ENCODE measurements at places on chromosomes 5 and 9.

GRCh38 chr9:87013490-87013889 lies 66.2 kb upstream of the GAS1 start:
- DNase-seq: no peak

DNA sequence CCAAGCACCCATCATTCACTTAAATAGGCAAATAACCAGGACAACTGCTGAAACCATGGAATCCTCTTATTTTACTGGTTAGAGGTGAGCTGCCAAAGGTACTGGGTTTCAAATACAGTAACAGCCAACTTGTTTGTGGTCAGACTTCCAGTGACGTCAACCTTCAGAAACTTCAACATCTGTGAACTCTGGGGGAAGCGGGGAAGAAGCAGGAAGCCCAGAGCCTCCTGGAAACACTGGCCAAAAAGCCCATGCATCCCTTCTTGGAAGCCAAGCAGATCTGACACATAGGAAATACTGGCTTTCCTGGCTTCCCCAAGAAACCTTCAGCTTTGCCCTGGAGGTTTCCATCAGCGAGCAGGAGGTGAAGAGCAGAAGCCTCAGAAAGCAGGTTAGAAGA lies 4.9 kb upstream of the FRRS1L start:
- no peak for DNase-seq

DNA sequence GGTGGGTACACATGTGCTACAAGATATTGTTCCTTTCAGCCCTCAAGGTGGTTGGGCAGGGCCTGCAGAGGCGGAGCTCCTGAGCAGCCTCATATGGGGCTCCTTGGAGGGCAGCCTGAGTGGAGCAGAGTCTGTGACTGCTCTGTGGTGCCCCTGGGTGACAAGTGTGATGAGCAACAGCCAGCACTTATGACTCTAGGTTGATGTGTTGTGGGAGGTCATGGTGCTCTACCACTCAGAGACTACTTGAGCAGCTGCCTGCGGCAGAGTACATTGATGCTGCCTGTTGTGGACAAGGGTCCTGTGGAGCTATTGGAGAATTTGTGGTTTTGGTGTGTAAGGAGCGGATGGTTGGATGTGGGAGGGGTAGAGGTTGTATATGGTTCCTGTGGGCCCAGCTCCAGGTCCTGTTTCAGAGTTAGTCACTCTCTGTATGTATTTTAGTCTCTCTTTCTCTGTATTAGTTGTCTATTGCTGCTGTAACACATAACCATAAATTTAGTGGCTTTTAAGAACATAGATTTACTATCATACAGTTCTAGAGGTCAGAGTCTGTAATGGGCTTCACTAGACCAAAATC lies 141.3 kb downstream of the SREK1 start:
- no peak for DNase-seq

GRCh38 chr9:115649991-115650472 lies 503.6 kb upstream of the PAPPA start:
- no peak for DNase-seq

DNA sequence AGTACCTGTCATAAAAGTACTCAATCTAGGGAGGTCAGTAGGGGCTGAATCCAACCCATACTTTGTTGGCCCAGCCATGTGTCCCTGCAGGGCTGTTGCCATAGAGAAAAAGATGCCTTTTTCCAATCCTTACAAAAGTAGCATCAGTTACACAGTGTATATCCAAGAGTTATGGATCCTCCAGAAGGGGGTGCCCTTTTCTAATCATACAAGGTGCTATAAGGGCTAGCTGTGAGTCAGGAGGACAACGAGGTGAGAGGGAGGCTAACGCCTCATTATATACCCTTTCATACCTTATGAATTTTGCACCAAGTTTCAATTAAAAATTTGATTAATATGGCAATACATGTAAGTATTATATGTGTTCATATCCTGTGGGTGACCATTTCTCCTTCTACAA lies 4.8 kb downstream of the KIAA0825 start:
- DNase-seq: no peak

DNA sequence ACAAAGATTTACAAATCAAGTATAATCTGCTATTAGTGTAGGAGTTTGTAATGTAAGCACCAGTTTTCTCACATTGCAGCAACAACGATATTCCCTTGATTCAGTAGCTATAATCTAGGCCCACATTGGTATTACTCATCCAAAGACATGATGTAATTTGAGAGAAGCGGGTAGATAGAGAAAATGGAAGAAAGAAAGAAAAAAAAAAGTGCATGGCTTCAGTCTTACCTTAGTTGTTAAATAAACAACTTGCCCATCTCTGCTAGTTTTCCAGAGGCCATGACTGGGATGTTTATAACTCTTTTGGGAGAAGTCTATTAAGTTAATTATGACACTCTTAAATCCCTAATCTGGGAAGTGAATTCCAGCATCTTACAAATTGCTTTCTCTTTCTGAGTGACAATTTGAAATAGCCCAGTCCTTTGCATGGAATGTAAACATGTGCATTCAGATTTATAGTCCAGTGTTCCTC lies 2.8 kb downstream of the MELK start:
- DNase-seq: no peak

DNA sequence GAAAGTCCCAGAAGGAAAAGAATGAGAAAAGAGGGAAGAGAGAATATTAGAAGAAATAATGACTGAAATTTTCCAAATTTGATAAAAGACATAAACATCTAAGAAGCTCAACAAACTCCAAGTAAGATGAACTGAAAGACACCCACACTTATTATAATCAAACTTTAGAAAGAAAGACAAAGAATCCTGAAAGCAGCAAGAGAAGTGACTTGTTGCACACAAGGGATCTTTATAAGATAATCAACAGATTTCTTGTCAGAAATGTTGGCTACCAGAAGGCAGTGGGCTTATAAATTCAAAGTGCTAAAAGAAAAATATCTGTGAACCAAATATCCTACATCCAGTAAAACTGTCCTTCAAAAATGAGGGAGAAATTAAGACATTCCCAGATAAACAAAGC lies 49.0 kb upstream of the FNIP1 start:
- no peak for DNase-seq

DNA sequence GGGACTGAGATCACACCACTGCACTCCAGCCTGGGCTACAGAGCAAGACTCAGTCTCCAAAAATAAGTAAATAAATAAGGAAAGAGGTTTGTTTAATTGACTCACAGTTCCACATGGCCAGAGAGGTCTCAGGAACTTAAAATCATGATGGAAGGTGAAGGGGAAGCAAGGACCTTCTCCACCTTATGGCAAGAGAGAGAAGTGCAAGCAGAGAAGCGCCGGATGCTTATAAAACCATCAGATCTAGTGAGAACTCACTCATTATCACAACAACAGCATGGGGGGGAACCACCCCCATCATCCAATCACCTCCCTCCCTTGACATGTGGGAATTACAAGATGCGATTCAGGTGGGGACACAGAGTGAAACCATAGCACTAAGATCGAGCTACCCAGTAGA lies 22.8 kb upstream of the RGMB start:
- DNase-seq: no peak

GRCh38 chr5:147989239-147989638 lies 74.5 kb upstream of the SPINK5 start:
- no peak for DNase-seq

DNA sequence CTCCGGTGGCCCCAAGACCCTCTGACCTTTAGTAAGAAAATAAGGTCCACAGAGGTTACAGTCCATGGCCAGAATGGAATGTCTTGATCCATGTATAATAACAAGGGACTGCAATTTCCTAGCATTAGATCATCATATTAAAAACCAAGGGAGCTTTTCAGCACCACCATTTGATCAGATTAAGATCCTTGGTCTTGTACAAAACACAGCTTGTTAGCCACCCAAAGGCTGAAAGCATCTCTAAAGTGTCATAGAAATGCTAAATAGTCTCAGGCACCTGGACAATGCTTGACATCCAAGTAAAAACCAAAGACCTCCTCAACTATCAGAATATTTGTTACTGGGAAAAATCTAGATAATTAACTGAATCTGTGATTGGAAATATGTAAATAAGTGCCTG lies 50.3 kb upstream of the VPS13A start:
- DNase-seq: no peak

GRCh38 chr5:65062469-65063083 lies 293.8 kb downstream of the CWC27 start:
- no peak for DNase-seq

DNA sequence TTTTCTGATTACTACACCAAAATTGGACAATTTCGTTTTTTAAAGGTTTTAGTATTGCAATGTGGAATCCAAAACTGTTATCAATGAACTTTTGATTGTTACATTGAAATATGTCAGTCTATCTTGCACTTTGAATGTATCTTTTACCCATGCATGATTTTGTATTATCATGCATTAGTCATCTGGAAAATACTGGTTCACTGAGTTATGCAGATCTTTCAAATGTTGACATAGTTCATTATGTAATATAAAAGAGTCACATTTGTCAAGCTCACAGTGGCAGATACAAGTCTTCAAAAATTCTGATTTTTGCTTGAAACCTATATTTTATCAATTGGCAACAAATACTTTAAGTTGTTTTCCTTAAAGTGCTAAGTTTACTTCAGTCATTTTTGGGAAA lies 85.2 kb downstream of the NR3C1 start:
- DNase-seq: no peak

Measured in activated CD8-positive, alpha-beta memory T cell treated with anti-CD3 and anti-CD28 coated beads for 1 hour (primary cell).